ENCODE measurements at places on chromosomes 7 and 10.

DNA sequence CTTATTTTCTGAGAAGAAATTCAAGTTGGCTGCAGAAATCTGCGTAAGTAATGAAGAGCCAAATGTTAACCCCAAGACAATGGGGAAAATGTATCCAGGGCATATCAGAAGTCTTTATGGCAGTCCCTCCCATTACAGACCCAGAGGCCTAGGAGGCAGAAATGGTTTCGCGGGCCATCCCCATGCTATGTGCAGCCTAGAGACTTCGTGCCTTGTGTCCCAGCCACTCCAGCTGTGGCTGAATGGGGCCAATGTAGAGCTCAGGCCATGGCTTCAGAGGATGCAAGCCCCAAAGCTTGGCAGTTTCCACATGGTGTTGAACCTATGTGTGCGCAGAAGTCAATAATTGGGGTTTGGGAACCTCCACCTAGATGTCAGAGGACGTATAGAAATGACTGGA is 131.9 kb downstream of the GPR37 start:
- DNase-seq, result no peak

DNA sequence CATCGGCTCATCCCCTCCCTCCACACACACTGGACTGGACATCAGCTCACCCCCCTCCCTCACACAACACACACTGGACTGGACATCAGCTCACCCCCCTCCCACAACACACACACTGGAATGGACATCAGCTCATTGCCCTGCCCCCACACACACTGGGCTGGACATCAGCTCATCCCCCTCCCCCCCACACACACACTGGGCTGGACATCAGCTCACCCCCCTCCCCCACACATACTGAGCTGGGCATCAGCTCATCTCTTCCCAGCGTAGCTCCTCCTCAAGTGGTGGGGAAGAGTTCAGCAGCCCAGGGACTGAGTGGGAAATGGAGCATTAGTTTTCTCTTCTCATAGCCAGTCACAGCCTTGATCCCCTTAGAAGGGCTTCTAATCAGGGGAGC is 58.1 kb upstream of the WDR11 start:
- no peak for DNase-seq

DNA sequence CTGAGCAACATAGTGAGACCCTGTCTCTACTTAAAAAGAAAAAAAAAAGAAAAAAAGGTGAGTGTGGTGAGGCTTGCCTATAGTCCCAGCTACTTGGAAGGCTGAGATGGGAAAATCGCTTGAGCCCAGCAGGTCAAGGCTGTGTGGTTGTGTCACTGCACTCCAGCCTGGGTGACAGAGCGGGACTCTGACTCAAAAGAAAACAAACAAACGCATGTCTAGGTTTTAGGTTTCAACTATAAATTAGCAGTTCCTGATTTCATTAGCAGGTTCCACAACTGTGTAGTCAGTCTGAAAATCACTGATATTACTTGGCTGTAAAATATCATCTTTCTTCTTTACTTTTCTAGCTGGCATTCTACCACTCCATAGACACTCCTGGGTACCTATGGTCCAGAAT is 155.7 kb upstream of the HGF start:
- DNase-seq, result no peak

- DNase-seq, result no peak
These were observed 689 bp upstream of the SMARCD3 start for GRCh38 chr7:151249034-151249731.

GRCh38 chr10:128969551-128969950 is 497.5 kb upstream of the MGMT start:
- no peak for DNase-seq

GRCh38 chr7:113521468-113521867 is 397.3 kb downstream of the PPP1R3A start:
- no peak for DNase-seq

All from GM18507 (cell line).